SW 1271 (cell line): ENCODE measurements at places on chromosomes 12 and 14.

DNA sequence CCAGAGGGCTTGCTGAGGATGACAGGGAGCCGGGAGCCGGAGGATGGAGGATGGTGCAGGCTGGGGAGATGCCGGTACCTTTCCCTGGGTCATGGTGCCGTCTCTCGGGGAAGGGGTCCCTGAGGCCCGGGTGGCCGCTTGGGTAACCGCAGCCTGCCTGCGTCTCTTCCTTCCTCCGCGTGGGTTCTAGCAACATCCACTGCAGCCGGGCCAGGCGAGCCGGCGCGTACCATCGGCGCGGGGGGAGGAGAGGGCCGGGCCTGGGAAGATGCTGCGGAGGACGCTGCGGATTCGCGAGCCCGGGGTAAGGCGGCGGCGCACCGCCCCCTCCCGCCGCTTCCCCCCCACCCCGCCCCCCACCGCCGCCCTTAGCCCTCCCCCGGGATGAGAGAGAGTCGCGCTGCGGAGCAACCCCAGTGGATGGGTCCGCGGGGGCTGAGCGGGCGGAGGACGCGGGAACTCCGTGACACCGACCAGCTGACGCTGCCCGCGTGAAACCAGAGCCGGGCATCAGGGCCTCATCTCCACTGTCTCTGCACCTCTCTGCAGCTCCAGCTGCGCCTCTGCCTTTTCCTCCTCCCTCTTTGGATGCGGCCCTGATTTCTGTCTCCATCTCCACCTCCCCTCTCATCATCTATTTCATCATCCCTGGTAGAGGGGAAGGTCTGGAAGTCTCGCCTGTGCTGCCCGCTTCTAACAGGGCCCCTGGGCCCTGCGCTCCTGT is at the start of gene FAIM2:
Gene FAIM2, minus strand, starts transcription at position 201 of the 724 bp plus-strand sequence. Its CDS starts 108 bp downstream, at position 93.
- DNase-seq: no peak

GRCh38 chr14:72699852-72700257 is 194.0 kb downstream of the DPF3 start:
- no peak for DNase-seq

- no peak for DNase-seq
Measured at GRCh38 chr12:89939522-89940215, 231.0 kb upstream of the ATP2B1 start.

- DNase-seq: no peak
Measured at GRCh38 chr12:110314308-110314707, 33.3 kb downstream of the ATP2A2 start.

GRCh38 chr12:20514598-20514997 is 146.3 kb downstream of the PDE3A start:
- no peak for DNase-seq

GRCh38 chr12:94112121-94112520 is 36.3 kb upstream of the PLXNC1 start:
- DNase-seq: no peak

GRCh38 chr12:388541-389141 is 479 bp downstream of the KDM5A start:
- DNase-seq: no peak

DNA sequence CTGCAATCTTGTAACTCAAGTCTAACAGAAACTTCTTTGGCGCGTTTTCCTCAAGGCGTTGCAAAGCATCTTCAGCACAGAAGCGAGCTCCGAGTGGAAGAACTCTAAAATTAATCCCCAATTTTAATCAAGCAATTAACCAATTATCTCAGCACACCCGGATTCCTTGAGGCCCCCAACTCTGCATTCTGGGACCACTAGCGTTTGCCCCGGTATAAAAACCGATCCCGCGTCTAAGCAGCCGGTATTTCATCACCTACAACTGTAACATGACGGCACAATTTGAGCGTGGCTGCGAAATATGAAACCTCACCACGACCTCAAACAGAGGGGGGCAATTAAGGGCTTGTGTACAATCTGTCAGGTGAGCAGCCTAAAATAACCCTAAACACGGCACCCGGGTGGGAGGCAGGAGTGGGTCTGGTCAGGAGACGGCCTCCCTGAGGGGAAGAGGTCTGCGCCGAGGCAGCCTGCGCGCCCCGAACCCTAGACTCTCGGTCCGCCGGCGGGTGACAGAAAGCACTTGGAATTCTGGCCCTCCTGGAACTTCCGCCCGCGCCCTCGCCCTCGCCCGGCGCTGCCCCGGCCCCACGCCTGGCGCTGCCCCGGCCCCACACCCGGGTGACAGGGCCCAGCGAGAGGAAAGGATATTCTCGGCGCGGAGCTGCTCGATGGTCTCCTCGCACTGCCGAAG is 594 bp downstream of the ZCCHC8 start:
- DNase-seq: peak; percentile 44

DNA sequence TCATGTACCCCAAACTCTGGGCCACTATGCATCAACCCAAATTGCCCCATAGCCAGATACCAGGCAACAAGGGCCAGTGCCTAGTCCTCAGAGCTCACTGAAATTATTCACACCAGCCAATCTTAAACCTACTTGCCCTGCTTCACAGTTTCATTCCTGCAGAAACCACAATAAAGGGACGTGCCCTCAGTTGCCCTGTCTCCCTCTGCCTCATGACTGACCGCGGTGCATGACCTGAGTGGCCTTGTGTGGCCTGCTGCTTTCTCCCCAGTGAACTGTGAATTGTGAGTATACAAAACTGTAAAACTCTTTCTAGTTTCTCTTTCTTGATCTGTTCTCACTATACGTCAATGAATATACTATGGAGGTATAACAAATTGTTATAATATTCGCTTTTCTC is 490.9 kb upstream of the MIS18BP1 start:
- DNase-seq: no peak

DNA sequence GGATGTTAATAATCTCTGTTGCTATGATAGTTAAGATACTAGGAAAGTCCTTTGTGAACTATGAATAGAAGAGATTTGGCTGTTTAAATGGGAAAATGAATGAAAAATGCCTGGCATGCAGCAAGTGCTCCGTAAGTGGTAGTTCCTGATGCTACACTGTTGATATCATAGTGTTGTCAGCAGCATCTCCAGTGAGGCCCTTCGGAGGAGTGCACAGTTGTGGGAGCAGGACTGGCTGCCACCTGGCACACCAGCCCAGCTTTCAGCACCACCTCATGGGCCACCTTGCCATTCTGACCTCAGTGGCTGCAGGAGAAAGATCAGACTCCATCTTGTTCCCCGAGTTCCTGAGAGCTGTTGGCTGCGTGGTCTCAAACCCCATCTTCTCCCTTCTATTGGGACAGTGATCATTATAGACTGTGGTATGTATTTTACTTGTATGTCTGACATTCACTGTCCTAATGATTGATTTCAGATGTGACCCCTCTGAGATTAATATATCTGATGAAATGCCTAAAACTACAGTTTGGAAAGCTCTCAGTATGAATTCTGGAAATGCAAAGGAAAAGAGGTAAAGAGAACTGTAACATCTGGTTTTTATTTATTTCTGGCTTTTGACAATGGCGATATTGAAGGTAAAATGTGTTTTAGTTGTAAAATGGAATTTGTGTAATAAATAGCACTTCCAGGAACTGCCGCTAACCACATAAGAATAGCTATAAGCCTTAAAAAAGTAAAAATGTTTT is 80.9 kb downstream of the SLC4A8 start:
- no peak for DNase-seq

DNA sequence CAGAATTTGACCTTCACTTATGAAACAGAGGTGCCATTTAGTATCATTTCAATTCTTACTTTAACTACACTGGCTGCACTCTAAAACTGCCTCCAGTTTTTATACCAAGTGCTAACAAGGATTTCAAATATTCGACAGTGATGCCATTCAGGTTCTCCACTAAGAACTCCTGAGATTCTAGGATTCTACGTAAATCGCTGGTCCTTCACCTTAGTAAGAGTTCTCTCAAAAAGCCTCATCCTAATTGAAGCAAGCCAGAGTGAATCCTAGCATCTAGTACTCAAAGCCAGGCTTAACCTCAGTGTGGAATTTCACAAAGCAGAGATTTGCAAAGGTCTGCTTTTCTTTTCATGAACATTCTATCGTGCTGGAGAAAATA is 3.5 kb downstream of the SLC38A2 start:
- peak; percentile 37 for DNase-seq

DNA sequence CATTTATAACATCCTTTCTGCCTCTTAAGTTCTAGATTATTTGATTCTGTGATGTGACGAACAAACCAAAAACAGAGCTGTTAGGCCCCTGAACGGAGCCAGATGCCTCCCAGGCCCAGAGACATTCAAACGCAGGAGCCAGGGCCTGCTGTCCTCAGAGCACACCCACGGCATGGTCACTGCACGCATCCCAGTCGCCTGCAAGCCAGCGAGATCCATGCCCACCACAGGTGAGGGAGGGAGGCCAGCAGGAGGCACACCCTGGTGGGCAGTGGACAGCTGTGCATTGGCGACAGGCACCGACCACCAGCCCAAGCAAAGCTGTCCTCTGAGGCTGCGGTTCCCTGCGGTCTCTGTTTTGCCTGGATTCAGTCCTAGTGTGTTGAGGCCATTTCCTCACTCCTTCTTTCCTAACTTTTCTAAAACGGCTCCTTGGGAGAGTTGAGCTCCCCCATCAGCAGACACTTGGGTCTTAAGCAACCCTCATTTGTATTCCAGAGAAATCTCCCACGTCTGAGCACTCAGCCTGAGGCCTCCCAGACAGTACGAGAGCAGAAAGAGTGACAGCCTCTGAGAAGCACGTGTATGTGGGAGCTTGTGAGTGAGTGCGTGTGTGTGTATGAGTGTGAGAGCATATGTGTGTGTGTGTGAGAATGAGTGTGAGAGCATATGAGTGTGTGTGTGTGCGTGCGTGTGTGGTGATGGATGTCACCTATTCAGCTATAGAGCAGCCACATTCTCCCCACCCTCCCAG is 81.2 kb downstream of the CHGA start:
- DNase-seq: no peak

- DNase-seq: peak; percentile 86
Measured at GRCh38 chr14:85234156-85235025, 295.6 kb upstream of the FLRT2 start.

DNA sequence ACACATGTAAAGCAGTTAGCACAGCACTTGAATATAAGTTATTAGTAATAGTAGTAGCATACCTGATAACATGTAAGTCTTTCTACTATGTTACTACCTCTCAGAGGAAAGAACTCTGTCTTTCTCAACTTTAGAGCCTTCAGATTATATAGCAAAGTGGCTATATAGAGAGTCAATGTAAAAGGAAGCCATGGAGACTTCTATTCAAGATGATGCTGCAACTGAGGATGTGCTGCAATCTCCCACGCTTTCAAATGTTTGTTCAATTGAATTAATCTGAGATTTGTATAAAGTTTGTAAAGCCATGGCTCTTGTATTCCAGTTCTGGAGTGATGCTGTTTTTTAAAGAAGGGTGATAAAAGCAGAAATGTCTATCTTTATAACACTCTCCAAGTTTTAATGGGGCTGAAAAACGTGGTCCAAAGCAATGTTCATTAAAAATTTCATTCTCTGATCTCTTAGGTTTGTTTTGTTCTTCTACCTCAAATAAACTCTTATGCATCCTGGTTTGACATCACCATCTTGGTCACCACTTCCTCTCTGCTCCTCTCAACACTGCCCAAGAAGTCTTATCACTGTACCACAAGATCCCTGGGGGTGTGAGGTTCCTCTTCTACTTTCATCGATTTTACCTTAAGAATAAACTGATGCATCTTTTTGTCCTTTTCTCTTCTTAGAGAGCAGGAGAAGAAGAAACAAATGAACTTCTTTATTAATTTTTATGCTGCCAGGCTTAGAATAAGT is 40.6 kb downstream of the C12orf42 start:
- no peak for DNase-seq

GRCh38 chr14:71720978-71721624 is 211.1 kb upstream of the RGS6 start:
- no peak for DNase-seq

DNA sequence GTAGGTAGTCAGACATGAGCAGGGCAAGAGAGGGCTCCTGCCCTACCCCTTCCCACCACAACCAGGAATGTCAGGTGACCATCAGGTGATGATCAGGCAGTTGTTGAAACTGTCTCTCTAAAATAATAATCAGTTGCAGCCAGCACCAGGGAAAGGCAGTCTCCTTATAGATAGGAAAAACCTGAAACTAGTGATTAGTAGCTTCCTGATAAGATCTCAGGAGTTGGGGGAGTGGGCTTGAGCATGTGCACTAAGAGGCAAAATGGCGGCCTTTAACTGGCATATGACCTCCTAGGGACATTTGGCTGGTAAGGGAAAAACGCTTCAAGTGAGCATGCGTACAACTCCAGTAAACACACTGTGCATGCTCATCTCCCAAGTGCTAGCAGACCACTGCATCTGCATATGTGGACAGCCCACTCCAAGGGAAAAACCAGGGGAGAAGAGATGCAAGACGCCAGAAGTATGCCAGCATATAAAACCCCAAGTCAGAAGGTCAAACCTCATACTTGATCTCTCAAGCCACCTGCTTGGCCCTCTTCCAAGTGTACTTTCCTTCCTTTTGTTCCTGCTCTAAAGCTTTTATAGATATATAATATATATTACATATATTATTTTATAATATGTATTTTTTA is 37.1 kb downstream of the TGFB3 start:
- no peak for DNase-seq

- DNase-seq: no peak
Measured at GRCh38 chr14:68692216-68692615, 100.7 kb downstream of the ZFP36L1 start.

GRCh38 chr12:54975875-54976274 is 8.7 kb downstream of the TESPA1 start:
- no peak for DNase-seq

DNA sequence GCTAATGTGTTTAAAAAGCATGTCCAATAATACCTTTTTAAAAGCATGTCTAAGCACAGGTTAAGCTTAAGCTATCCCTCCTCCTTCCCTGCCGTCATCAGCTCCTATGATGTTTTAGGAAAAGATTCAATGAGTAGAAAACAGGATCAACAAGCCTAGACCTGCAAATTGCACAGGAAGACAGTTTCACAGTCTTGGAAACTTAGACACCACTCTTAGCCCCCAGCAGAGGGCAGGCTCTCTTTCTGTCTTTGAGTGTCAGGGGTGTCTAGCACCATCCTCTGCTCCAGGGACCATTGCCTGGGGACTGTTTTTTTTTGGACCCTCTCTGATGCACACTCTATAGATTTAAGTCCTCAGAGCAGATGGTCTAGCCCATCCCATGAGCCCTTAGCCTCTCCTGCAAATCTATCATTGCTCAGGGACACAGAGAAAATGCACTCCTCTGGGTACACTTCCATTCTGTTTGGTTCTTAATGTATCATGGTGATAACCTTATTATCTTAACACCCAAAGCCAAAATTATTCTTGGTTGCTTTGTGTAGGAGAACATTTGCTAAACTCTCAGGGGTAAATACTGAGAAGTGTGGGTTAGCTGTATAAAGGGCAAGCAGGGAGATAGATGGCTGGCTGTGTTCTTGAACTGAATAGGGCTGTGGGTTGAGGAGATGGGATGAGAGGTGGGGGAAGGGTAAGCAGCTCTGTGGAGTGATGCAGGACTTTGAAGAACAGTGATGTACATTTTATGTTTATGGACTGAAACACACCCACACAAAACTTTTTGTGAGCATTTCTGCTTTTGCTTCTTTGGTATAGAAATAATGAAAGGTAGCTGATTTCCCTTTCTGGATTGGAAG is 259.9 kb upstream of the DDHD1 start:
- DNase-seq: peak; percentile 7

GRCh38 chr14:93969082-93969828 is 7.1 kb downstream of the ASB2 start:
- DNase-seq: no peak

GRCh38 chr12:112973818-112974231 is 4.5 kb upstream of the OAS2 start:
- DNase-seq: no peak

- no peak for DNase-seq
Measured at GRCh38 chr12:53749986-53750811, 1.6 kb downstream of the CISTR start.

- DNase-seq: no peak
Measured at GRCh38 chr14:96086574-96087077, 47.5 kb downstream of the C14orf132 start.

GRCh38 chr12:124510301-124510970 is 57.0 kb downstream of the NCOR2 start:
- DNase-seq: no peak
